ENCODE measurements at places on chromosomes 6 and 20.

DNA sequence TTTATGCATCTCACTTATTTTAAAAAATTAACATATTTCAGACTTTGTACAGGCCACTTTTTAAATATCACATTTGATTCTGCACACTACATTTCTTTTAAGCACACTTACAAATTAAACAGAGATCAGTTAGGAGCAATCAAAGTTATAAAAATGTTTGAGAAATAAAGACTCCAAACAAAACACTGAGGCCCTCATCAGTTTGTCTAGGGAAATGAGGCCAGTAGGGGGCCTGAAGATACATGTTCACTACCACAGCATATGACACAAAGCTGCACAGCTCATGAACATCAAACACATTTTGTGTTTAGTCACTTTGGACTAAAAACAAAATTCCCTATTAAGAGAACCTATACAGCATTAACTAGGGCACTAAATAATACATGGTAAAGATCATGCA is 180.5 kb downstream of the PDE7B start:
- no peak for DNase-seq

GRCh38 chr6:116247285-116247684 is 6.6 kb downstream of the TSPYL4 start:
- no peak for DNase-seq

DNA sequence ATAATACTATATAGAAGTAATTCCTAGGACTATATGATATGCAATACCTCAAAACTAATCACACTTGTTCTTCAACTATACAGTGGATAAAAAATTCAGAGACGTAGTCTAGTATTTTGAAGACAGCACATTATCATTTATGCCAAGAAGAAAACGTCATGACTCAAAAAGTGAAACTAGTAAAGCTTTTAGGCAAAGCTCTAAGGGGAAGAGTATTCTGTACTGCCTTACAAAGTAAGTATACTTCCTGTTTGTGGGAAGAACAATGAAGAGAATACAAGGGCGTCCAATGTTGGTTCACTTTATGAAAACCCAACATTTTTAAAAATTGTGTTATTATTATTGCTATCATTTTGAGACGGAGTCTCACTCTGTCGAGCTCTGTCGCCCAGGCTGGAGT is 27.9 kb downstream of the LOC128125822 start:
- no peak for DNase-seq

- DNase-seq: no peak
Measured at GRCh38 chr6:50846144-50846851, 27.6 kb downstream of the TFAP2B start.

GRCh38 chr6:111982681-111983080 is 71.2 kb upstream of the CCN6 start:
- DNase-seq: no peak

Measured in esophagus squamous epithelium (tissue), 5 donors.